Stimulated activated CD8-positive, alpha-beta memory T cell treated with anti-CD3 and anti-CD28 coated beads, Interleukin-7, amount 100 ng/mL, for 24 hours (primary cell): ENCODE measurements at places on chromosomes 7 and 10.

DNA sequence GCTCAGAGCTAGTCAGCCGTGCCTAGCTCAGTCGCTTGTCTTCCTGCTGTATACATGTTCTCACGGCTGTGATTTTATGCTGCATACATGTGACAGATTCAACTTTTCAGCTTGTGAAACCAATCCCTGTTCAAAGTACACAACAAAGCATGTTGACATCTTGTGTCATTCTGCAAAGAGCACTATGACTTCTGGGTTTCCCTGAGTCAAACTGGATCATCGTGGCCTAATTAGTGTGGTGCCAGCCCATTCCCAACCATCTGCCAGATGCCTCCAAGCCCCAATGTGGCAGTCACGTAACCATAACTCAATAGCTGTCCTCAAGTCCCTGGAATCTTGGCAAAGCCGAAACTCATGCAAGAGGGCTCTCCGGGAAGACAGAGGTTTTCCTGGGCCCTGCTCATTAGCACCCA, 144.8 kb downstream of the MYOF start:
- no peak for DNase-seq

DNA sequence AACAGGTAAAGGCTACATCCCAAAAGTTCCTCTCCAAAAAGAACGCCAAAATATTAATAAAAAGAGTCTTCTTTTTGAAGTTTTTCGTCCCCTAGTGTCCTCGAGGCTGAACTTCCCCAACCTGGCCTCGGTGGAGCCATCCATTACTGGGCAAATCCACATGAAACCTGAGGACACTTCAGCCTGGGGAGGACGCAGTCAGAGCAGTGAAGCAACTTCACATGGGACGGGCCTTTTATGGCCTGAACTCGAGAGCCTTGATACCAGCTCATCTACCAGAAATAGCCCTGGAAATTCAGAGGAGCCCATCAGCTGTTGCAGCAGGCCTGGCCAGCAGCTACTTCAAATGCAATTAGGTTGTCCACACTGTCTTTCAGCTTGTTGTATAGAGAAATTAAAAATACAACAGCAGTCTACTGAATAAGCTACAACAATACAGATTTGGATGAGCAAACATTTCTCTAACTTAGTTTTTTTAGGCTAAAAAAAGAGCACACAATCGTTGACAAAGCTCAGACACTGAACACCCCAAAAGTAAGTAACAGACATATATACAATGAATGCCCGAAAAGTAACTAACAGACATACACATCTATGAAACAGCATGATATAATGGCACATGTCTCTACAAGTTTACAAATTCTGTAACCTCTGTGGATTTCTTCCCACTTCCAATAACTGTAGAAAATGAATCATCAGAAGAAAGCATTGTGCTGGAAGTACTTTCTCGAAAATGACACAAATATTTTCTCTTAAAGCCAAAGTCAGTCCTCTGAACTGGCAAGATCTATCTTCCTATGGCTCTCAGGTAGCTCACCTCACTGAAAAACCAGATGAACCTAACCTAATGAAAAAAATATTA, at the start of gene SVIL:
TSS of gene SVIL (minus strand) at position 208 of the 862 bp plus-strand sequence. CDS start 79,913 bp downstream, outside the sequence.
- no peak for DNase-seq

GRCh38 chr7:33558549-33559323, 346.6 kb upstream of the BMPER start:
- no peak for DNase-seq

GRCh38 chr7:69162326-69162725, 435.9 kb upstream of the AUTS2 start:
- no peak for DNase-seq

- no peak for DNase-seq
These were observed 97.2 kb downstream of the SLC25A13 start for GRCh38 chr7:96224685-96225084.

GRCh38 chr7:30956704-30957103, 7.0 kb upstream of the GHRHR start:
- DNase-seq: no peak

DNA sequence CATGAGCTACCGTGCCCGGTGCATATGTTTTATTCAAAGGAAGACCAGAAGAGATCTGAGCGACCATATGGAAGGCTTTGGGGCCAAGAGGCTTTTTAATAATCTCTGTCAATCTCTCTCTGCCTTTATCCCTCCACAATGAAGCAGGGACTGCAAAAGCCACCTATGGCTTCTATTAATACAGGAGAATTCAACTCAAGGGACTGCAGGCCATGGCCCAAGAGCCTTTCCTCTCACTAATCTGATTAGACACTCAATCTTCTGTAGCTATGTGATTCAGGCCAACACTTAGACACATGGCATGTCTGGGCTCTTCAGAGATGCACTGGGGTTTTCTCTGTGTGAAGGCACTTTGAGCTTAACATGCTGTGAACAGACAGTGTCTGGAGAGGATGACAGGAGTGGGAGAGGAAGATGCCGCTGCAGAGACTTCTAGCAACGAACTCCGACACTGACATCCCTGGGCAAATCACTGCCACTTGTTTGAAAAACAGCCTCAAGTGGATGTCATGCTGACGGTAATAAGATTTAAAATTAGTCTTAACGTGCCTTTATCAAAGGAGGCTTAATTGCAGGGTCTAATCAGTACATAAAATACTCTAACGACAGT, 114.4 kb upstream of the AOAH start:
- no peak for DNase-seq

DNA sequence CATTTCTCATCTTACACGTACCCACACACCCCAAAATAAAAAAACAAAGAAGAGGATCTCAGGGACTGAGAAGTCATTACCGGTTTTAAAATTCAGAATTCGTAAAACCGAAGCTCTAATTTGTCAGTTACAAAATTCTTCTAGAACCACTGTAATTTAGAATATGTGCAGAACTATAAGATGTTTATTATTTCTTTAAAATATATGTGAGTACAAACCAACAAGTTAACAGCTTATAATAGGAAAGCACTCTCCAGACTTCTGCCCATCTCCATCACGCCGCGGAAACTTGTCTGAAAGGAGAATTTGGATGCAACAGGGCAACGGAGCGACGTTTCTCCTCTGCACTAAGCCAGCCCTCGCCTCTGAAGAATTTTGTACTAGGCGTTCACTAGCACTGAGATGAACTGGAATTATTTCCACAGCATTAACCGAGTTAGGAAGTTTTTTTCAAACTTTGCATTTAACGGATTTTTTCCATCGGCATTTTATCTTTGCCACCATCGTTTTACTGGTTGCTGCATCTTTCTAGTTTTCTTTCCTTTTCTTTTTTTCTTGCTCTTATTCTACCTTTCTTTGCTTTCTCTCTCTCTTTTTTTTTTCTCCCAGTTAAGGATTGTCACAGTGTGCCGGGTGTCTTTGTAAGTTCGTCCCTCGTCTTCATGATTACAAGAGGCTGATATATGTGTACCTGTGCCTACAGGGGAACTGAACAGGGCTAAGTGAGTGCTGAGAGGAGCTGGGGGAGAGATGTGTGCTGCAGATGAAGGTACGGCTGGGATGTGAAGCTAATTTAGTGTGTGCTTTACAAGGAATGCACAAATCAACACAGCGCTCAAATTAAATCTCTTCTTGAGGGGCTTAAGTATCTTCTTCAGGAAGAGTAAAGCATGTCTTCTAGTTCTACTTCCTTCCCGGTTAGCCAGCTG, 295.9 kb upstream of the NFE2L3 start:
- no peak for DNase-seq

DNA sequence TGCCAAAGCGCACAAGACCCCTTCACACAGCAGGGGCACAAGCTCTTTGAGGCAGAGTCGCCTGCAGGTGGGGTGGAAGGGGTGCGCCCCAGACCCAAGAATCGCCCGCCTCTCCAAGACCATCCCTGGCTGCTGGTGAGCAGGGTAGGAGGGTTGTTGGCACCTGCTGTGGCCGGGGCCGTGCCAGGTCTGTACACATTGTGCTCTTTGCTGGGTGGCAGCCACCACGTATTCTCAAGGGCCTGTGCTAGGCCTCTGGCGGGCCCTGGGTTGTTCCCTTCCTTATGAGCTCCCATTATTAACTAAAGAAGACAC, 84.4 kb downstream of the LHPP start:
- no peak for DNase-seq
